SK-MEL-5 (cell line): ENCODE measurements at places on chromosomes 3 and 15. TPM values are rescaled to one million over a fixed set of nuclear protein-coding genes. Genes with fewer than 3 reads are reported as not detected.
A peak's percentile ranks its signal among the peaks of the same experiment; 100 is the strongest.

- DNase-seq: no peak
Measured at GRCh38 chr3:143850877-143851276, 2.6 kb upstream of the SLC9A9 start.

DNA sequence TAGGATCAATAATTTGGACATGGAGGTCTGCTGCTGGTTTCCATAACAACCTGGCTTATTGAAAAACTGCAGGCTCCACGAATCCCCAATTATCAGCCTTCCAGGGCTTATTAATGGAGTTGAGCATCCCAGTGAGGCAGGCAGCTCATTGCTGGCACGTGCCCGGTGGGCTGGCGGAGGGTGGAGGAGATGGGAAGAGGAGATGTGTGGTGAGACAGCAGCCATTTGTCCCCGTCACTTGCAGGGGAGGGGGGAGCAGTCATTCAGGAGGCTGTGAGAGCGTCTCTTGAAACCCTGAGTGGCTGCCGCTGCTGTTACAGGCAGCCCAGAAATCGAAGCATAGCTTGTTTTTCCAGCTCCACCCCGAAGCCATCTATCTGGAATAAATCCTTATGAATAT is 70.6 kb downstream of the GAP43 start:
- no peak for DNase-seq

GRCh38 chr3:144429719-144430121 is 458.1 kb downstream of the DIPK2A start:
- no peak for DNase-seq

GRCh38 chr15:34725556-34725955 is 29.2 kb downstream of the GJD2 start:
- no peak for DNase-seq

- peak; percentile 73 for DNase-seq
Measured at GRCh38 chr3:50274371-50275104, 4.3 kb upstream of the LSMEM2 start.

- no peak for DNase-seq
Measured at GRCh38 chr3:69553888-69554287, 168.0 kb upstream of the FRMD4B start.

DNA sequence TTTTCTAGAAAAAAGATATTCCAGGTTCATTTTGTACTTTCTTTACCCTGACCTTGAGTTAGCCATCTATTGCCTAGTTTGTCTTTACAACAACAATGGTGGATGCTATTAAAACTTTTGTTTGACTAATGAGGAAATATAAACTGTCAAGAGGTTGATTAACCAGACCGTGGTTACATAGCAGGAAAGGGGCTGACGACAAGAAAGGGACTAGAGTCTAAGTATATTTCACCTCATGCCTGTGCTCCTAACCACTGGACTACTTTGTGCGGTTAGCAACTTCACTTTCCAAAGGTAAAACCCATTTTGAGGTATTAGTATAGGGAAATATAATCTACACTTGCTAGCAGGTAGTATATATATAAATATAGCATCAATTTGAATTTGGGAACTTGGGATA is 327.1 kb downstream of the SATB1 start:
- no peak for DNase-seq

GRCh38 chr3:122307976-122308375 is 17.1 kb upstream of the CSTA start:
- DNase-seq: no peak

DNA sequence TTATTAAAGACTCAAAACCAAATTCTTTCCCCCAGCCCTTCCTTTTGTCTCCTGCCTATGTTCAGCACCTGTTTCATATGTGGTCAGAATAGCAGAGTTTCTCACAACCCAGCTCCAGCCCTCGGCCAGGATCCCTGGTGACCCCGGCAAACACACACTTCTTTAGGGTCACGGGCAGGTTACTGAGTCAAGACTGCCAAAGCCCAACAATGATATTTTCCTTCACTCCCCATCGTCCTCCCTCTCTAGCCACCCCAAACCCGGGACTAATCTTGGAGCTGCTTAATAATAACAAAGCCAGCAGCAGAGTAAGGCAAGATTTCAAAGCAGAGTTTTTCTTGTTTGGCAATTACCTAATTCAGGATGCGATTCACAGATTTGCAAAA is 25.5 kb downstream of the RARB start:
- no peak for DNase-seq

- no peak for DNase-seq
Measured at GRCh38 chr3:38958026-38958720, 93.6 kb downstream of the SCN11A start.

DNA sequence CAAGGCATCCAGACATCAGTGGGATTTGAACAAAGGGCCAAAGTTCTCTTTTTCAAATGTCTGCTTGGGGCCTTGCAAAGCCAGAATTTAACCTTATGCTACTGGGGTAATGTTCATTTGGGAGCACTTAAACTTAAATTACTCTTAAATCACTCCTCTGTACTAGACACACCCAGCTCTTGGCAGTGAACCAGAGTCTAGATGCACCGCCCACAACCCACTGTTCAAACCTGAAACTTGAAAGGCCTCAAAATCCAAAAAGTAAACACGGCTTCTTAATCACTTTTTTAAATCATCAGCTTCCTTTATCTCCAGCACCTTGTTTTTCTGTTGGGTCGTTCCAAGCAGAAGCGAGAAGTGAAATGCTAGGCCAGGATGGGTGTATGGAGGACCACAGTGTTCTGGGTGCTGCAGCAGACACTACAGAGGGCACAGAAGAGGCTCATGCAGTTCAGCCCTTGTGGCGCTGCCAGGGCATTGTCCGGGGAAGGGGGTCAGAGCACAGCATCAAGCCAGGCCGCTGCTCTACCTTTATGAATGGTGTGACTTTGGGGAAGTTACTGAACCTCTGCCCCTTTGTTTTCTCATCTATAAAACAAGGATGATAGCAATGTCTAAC is 28.8 kb downstream of the MECOM start:
- DNase-seq: no peak

DNA sequence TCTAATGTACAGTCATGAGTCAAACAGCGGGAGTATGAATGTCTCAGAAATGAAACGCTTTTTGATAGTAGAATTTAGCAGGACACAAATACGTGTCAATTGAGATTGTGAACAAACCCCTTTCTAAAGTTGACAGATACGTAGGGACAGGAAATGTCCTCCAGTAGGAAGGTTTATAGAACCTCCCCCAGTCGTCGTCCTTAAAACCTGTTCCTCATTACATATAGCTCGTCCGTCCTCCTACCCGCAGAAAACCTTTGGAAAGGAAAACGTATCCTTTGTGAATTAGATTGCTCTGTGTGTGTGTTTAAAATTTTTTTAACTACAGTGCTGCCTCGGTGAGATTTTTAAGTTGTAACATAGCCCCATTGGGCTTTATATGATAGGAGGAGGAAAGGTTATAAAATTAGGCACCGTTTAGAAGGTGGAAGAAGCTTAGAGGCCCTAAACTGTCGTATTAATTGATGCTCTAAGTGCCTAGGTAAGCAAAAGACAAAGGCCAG is 4.1 kb downstream of the UBE2E1 start:
- no peak for DNase-seq

DNA sequence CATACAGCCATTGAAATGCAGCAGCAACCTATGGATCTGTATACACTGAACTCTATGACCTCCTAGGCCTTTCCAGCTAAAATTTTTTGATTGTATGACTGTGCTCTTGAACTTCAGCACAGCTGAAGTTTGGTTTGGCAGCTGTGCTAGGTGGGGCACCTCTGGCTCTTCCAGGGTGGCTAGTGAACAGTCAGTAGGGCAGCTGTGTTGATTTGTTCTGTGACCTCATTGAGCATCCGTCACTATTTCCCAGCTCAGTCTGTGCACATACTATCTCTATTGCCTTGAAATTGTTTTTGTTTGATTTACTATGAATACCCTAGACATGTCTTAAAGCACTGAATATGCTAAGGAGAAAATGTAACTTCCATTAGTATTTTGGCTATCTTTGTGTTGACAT is 363.2 kb upstream of the NAALADL2 start:
- no peak for DNase-seq

GRCh38 chr3:98095882-98096281 is 8.9 kb downstream of the OR5AC2 start:
- no peak for DNase-seq

DNA sequence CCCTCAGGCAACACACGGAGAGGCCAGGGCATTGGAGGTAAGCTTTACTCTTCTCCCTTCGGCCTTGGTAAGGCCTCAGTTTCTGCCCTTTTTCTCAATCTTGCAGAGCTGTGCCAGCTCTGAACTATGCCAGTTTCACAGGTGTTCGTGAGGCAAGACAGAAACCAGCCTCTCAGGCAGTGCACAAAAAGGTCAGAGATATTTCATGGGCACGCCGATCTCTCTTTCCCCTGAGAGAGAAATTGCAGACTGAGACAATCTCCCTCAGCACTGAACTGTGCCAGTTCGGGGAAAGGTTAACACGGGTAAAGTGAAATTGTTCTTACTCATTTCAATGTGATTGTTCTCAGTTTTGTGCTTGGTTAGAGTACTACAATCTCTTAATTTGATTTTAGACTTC is 88.5 kb downstream of the GMNC start:
- DNase-seq: no peak

- DNase-seq: no peak
Measured at GRCh38 chr3:29128001-29128400, 152.9 kb upstream of the RBMS3 start.

- peak; percentile 26 for DNase-seq
Measured at GRCh38 chr3:114498539-114499370, 204.9 kb downstream of the TIGIT start.

DNA sequence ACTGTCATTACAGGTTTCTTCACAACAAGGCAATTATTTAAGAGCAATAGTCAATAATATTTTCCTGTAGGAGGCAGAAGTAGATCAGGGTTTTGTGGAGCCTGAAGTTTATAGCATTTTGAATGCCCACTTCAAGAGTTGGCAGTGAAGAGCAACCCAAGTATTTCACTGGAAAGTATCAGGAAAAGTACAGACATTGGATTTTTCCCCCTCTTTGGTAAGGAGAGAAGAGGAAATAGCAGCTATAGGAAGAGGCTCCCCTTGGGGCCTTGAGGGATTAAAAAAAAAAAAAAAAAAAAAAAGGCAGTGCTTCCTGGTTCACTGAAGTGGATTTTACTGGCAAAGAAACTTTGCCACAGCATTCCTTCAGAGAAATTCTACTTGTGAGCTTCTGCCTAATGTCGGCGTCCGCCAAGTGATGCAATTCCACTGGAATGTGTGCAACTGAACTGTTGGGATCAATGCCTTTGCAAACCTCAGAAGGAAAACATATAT is 5.7 kb upstream of the CNTN6 start:
- peak; percentile 58 for DNase-seq

DNA sequence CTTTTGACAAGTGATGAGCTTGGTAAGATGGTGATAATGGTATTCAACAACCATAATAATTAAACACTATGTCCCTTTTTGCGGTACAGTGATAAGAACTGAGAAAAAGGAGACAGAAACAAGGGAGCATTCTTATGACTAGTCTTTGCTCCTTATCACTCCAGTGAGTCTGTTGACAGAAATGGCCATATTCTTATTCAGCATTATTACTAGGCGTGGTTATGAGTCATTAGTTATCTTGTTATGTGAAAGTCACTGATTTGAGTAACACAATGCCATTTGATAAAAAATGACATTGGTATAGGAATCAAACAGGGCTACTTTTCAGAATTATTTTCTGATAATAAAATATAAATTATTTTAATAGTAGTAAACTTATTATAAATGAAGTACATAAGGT is 193.5 kb downstream of the C3orf38 start:
- DNase-seq: no peak

Gene IL17RB
- not detected in 2 replicates for total RNA-seq

Gene TICRR
- total RNA-seq: 3.2 and 3.7 TPM in 2 replicates

Gene SAMD7
- not detected in 2 replicates for total RNA-seq

Gene GOLGA8H
- total RNA-seq: 0.29 and 0.48 TPM in 2 replicates

Gene MCTP2
- 18.3 and 20.5 TPM in 2 replicates for total RNA-seq

Gene CCRL2
- total RNA-seq: not detected in 2 replicates

Gene ARGFX
- not detected in 2 replicates for total RNA-seq

Gene GPR27
- 0.66 and 0.93 TPM in 2 replicates for total RNA-seq
